ENCODE measurements at places on chromosomes 2 and 18.

- DNase-seq, result no peak
These were observed 683.8 kb downstream of the IRS1 start for GRCh38 chr2:226115832-226116200.

DNA sequence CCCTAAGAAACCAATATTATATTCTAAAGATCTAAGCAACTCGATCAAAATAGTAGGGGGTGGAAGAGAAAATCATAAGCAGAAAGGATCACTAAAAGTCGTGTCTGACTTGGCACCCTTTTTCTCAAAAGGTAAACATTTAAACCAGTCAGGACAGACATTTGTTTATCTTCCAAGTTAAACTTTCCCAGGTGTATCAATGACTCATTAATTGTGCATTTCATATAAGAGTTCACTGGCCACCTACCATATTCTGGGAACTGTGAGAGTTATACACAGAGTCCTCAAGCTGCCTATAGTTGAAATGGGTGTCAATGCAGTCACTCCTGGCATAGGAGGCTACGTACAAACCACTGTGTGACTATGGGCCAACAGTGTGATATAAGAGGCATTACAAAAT lies 4.8 kb upstream of the ACVR1 start:
- DNase-seq, result no peak

DNA sequence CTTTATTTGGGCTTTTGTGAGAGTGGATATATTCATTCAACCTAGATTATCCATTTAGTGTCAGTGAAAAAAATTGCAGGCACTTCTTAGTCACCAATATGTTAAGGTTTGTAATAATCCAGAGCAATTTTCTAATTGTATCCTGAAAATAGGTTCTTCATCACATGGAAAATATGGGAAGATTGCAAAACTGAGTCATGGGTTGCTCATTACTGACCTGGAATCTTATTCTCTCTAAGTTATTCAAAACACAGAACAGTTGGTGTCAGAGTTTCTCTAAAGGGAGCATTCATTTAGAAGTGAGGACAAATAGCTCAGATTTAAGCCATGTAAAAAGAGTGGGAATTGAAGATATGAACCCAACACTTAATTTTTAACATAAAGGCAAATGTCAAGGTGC lies 181.3 kb downstream of the IKZF2 start:
- DNase-seq, result no peak

DNA sequence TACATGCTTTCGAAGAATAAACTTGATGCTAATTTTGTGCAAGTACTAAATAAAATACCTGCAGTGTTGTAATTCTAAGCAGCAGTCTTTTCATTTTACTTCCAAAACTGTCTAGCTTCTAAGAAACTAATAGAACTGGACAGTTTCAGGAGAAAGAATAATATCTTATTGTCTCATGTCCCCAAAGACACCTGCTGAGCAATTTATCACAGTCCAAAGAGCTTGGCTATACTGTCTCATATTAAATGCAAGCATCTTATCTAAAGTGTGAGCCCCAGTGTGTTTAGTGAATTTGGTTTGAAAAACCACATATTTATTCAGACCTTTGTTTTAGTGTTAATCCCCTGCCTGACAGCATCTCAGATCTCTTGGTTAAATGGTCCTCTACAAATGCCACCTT lies 374.3 kb downstream of the TMX3 start:
- no peak for DNase-seq

- no peak for DNase-seq
These were observed 10.7 kb downstream of the BAZ2B start for GRCh38 chr2:159605441-159606178.

- DNase-seq, result no peak
These were observed 33.3 kb downstream of the WDR75 start for GRCh38 chr2:189474526-189474925.

Measured in stimulated activated CD4-positive, alpha-beta T cell treated with anti-CD3 and anti-CD28 coated beads, TNF-alpha, amount 100 ng/mL, for 24 hours (primary cell).